ENCODE measurements at places on chromosomes 2 and 18. TPM values are rescaled to one million over a fixed set of nuclear protein-coding genes. Genes with fewer than 3 reads are reported as not detected.
A peak's percentile ranks its signal among the peaks of the same experiment; 100 is the strongest.

- peak; percentile 39 for DNase-seq
Measured at GRCh38 chr2:3344897-3345296, 32.7 kb downstream of the EIPR1 start.

- DNase-seq = no peak
Measured at GRCh38 chr2:150710916-150711315, 223.4 kb upstream of the RND3 start.

DNA sequence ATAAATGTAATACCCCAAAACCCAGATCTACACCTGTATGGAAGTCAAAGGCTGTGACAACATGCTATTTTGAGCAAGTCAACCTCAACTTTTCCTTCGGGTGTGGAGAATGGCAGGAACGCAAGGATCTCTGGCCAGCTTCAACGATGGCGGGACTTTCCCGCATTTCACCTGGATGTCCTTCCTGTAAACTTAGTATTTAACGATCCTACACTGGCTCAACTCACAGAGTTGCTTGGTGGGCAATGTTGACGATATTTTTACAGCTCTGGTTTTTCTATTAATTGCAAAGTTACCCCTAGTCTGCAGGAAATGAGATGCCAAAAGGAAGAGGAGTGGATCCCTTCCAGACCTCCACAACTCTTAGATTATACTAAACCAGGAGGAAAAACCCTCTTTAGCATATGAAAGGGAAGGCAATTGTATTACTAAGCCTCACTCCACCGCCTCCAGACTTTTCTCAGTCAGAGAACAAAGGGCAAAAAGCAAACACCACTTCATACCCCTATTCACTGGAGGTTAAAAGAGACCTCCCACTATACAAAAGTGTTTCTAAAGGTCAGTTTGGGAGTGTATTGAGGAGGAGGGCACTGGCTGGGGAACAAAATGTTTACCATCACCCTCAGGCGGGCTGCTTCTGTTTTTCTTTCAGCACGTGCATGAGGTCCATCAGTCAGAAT is 56.5 kb upstream of the ACVR1 start:
- DNase-seq = no peak

GRCh38 chr18:44988821-44989587 is 308.3 kb downstream of the SETBP1 start:
- DNase-seq = no peak

The POU3F3 gene
- total RNA-seq = not detected

- no peak for DNase-seq
Measured at GRCh38 chr18:69674966-69675365, 272.7 kb downstream of the CD226 start.

The SLC23A3 gene
- 3.1 TPM for total RNA-seq

GRCh38 chr2:61967262-61967661 is 61.8 kb downstream of the COMMD1 start:
- DNase-seq = no peak

DNA sequence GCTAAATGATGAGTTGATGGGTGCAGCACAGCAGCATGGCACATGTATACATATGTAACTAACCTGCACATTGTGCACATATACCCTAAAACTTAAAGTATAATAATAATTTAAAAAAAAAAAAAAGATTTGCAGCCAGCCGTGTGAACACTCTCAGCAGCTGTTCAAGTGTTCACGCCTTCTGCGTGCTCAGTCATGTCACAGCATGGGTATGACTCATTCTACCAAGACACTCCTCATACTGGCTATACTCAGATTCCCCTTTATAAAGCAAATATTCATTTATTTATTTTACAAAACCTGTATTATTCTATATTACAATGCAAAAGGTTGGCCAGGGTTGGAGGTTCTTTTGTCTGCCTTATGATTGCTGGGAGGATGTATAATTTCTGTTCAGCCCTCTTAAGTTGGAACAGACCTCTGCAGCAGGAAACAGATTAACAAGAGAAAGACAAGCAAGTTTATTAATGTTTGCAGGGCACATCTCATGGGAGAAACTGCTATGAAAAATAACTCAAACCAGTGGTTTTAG is 1230.6 kb upstream of the CHAC2 start:
- DNase-seq = no peak

GRCh38 chr18:13388586-13389490 is 170.3 kb downstream of the LDLRAD4 start:
- DNase-seq = no peak

- no peak for DNase-seq
Measured at GRCh38 chr18:36633961-36634412, 194.8 kb downstream of the TPGS2 start.

GRCh38 chr18:61639886-61640285 is 252.9 kb downstream of the RNF152 start:
- DNase-seq = no peak

DNA sequence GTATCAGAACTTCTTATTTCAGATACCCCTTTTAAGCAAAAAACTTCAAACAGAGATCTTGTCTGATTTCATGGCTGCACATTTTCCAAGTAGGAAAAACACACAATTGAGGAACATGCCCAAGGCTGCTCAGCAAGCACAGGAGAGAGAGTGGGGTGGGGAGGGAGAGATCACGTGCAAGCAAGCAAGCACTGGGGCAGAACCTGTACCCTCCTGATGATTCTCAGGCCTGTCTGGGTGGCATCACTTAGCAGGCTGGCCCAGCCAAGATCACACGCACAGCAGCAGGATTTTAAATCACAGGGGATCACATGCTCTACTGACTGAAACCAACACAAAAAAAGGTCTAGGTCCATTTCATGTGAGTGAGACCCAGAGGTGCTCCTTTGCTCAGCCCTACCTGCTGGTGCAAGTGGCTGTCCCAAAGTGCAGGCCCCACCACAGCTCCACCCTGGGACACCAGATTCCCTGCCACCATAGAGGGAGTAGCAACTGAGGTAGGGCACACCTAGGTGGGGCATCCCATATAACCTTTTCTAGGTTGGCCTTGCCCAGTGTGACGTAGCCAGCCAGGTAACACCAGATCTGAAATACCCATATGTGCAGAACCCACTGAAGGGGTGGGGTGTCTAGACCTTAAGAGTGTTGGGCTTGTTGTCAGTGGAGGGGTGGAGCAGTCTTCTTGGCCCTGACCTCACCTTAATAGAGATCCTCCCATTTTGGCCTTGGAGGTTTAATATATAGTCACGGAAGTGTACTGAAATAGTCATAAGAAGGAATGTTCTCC is 1.8 kb upstream of the LYPD6B start:
- DNase-seq = no peak

GRCh38 chr2:152050915-152051314 is 47.9 kb downstream of the CACNB4 start:
- DNase-seq = no peak

DNA sequence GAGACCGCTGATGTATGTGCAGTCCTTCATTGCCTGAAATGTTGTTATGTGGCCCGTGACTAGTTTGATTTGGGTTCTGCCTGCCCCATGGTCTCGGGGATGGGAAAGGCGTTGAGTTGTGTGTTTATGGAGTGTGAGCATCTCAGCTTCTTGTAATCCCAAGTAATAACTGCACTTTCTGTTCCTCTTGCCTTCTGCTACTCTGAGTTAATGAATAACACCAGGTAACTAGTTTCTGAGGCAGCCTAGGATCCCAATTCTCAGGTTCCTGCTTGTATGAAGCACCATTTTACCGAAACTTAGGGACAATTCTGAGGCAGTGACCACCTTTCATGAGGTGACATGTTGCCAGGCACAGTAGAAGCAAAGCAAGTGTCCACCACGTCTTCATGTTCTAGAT is 170.0 kb downstream of the ALK start:
- DNase-seq = no peak

DNA sequence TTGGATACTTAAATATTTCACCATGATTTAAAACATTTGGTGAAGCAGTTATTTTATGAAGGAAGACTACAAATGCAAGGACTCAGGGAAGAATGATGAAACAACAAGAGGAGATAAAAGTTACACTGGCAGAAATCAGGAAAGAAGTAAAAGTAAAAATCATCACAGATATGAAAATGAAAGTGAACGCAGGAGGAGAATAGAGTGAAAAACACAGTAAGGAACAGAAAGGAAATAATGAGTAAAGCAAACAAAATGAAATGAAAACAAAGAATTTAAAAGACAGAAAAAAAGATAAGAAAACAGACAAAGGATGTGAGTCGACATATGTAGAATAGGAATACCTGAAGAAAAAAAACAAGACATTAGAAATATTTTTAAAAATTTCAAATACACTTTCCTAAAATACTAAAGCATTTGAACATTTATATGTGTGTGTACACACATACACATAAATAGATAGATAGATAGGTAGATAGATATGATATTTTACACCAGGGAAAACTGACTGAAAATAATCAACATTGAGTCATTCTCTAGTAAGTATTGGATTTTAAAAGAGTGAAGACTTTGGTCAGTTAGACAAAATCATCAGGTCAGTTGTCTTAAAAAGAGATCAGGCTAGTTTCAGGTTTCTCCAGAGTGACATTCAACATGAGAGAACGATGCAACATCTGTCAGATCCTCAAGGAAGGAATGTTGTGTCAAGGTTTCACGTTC is 12.1 kb upstream of the KDSR start:
- DNase-seq = no peak

- DNase-seq = no peak
Measured at GRCh38 chr2:122251158-122251557, 495.7 kb downstream of the TSN start.

The SLC5A6 gene
- 24.5 TPM for total RNA-seq

DNA sequence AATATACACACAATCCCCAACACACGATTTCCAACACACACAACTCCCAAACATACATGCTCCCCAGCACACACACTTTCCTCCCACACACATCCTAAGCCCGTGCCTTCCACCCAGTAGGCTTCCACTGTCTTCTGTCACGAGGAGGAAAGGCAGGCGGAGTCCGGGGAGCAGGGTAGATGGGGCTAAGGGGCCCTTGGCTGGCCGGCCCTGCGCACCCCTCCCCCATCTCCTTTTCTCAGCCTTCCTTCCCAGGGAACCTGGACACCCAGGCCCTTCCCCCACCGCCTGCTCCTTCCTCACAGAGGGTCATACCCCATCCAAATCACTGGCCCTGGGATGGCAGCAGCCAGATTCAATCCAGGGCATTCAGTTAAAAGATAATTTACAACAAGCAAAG is 3.4 kb upstream of the PDCD1 start:
- no peak for DNase-seq

GRCh38 chr2:218984239-218985020 is 554 bp downstream of the FEV start:
- no peak for DNase-seq

The OTOS gene
- not detected for total RNA-seq

DNA sequence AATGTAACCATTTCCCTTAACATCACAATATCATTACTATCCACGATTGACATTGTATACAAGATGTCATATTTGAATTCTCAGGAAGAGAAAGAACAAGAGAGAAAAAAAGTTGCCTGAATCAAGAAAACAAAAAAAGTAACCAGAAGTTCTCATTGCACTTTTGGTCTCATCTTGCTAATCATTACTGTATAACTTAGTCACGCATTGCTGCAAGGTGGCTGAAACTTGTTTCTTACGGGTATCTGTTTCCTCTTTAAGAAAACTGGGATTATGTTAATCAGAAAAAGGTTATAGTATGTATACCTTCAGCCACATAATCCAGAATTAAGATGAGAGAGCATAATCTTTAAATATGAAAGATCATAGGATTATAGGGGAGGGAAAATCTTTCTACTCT is 639.7 kb upstream of the SYT4 start:
- no peak for DNase-seq

- peak; percentile 29 for DNase-seq
Measured at GRCh38 chr2:120480346-120480902, 134.5 kb downstream of the INHBB start.

DNA sequence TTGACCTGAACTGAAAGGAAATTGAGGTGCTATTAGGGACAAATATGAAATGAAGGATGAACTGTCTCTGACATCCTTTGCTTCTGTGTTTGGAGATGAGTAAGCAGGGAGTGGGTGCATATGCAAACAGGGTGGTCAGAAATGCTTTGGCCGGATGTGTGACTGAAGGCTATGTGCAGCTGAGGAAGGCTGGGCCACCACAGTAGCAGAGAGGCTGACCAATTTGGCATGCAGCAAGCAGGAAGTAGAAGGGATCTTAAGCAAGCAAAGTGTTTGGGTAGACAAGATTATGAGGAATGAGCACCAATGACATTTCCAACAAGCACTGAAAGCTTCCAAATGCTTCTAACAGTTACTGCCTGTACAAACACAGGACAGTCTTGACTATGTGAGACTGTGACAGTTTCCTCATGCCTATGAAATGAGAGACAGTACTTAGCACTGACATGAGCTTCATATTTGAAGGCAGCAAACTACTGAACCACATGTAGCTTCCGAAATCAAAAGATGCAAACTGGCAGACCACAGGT is 3.3 kb upstream of the ACTR3 start:
- DNase-seq = peak; percentile 70

The GLI2 gene
- total RNA-seq = 4.7 TPM

GRCh38 chr18:67600181-67601180 is 84.0 kb upstream of the DSEL start:
- no peak for DNase-seq

DNA sequence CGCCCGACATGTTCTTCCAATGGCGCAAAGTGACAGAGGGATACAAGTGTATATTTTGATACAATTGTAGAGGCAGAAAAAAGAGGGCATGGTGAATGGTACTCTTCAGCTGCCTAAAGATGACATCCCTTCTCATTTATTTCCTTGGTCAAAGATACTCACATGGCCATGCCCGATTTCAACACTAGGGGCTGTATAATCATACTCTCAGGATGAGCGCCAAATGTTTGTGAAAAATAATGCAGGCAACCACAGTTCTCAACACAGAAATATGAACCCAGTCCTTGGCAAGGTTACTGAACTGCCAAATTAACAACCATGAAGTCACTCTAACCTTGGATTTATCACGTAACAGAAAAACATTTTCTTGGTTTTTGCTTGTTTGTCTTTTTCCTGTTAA is 204.4 kb downstream of the CCDC102B start:
- no peak for DNase-seq

The TUBA4A gene
- total RNA-seq = 45.4 TPM

The GBX2 gene
- not detected for total RNA-seq

GRCh38 chr2:47640356-47640755 is 142.6 kb upstream of the MSH6 start:
- DNase-seq = peak; percentile 17

DNA sequence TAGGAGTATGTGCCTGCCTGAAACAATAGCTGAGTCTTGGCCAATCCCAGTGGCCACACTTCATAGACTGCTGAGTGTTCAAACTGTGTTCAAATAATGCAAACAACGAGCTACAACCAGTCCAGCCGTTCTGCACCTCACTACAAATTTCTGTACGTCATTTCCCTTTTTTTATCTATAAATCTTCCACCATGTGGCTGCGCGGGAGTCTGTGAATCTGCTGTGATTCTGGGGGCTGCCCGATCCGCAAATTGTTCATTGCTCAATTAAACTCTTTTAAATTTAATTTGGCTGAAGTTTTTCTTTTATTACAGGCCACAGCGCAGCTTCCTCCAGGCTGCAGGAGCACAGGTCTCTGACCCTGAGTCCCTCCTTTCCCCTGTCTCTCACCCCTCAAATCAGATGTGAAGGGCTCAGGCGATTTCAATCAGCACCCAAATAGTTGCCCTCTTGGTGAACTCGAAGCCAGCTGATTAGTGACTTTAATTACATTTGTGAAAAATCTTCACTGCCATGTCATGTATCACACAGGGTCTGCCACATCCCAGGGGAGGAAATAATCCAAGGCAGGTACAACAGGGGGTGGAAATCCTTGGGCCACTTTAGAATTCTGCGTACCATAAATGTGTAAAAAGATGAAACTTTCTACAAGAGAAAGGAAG is 145.6 kb downstream of the NDUFA10 start:
- no peak for DNase-seq

The TNFAIP6 gene
- 3.0 TPM for total RNA-seq

- DNase-seq = no peak
Measured at GRCh38 chr18:75810961-75811551, 383.6 kb upstream of the SMIM21 start.

- DNase-seq = no peak
Measured at GRCh38 chr2:58098254-58099095, 51.9 kb downstream of the VRK2 start.

Measured in upper lobe of right lung (tissue), 1 donor.